H9 (cell line): ENCODE measurements at places on chromosomes 16 and 17.
A peak's percentile ranks its signal among the peaks of the same experiment; 100 is the strongest.

DNA sequence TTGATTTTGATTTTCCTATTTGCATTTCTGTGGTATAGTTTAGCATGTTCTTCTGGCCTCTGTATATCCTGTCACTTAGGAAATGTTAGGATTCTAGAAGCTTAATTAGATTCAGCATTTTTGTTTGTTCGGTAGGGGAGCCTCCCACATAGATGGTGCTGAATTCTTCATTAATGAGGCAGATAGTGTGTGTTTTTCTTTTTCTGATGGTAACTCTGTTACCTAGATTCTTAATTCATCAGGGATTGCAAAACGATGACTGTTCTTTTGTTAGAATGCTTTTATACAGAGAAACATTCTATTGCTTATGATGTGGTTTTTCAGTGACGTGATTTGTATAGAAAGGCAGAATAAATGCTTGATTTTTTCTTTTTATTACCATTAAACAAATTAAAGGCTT, 19.0 kb downstream of the BANP start:
- no peak for DNase-seq

DNA sequence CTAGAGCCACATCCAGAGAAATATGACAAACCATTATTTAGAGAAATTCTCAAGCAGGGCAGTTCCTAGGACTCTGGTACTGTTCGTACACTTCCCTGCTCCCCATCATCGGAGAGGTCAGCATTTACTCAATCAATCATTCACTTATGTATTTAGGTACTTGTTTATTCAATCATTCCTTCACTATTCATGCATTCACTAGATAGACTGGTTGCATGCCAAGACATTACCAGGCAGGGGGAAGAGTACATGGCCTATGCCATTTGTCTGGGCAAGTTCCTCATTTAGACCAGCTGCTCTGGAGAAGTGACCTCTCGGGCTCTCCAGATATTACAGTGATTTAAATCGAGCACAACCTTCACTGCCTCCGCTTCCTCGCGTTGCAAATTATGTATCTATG, 603.4 kb downstream of the KCNJ2 start:
- DNase-seq: no peak

GRCh38 chr17:6910987-6911603, 79.6 kb upstream of the TEKT1 start:
- no peak for DNase-seq

DNA sequence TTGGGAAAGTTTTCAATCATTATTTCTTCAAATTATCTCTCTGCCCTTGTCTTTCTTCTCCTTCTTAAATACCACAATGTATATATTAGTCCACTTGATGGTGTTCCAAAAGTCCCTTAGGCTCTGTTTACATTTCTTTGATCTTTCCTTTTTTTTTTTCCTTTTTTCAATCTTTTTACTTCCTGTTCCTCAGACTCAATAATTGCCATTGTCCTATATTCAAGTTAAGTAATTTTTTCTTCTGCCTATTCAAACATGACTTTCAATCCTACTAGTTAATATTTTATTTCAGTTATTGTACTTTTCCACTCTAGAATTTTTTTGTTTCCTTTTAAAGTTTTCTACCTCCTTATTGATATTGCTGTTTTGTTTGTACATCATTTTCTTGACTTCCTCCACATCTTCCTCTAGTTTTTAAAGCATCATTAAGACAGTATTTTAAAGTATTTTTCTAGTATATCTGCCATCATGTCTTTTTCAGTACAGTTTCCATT, 15.8 kb upstream of the UQCRC2 start:
- no peak for DNase-seq

GRCh38 chr16:525520-526180, 1.9 kb upstream of the CAPN15 start:
- no peak for DNase-seq

GRCh38 chr16:12614662-12615278, 188.9 kb downstream of the CPPED1 start:
- DNase-seq: no peak

GRCh38 chr16:87044032-87044382, 273.2 kb downstream of the C16orf95 start:
- no peak for DNase-seq

DNA sequence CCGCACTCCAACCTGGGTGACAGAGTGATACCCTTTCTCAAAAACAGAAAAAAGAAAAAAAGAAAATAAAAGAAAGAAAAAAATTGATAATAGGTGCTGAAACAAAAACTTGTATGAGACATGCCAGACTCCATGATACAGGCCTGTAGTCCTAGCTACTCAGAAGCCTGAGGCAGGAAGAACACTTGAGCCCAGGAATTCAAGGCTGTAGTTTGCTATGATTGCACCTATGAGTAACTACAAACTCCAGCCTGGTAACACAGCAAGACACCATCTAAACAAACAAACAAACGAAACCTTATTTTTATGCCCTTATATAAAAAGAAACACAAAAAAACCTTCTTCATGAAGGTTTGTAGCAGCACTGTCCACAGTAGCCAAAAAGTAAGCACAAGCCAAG, 5.0 kb upstream of the CMTM4 start:
- DNase-seq: no peak

DNA sequence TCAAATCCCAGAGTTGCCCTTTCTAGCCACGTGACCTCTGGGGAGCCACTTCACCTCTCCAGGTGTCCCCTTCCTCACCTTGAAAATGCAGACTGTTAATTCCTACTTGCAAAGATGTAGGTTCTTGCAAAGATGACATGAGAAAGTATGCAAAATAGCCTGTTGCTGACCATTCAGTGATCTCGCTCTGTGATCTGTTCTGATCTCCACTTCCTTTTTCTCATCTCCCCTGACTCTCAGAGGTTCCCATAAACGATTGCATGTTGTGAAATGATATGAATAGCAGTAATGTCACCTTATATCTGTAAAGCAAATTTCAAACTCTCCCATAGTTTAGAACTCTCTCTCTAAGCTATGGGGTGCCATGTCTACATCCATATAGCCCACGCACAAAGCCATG, 182.3 kb downstream of the TMEM132E start:
- peak; percentile 1 for DNase-seq
